ENCODE measurements at places on chromosomes 4 and X.

GRCh38 chrX:109875831-109876230 lies 127.1 kb upstream of the TMEM164 start:
- DNase-seq: no peak

- DNase-seq: no peak
Measured at GRCh38 chr4:14177987-14178386, 550.5 kb upstream of the BOD1L1 start.

- DNase-seq: no peak
Measured at GRCh38 chr4:41039317-41039716, 175.0 kb downstream of the APBB2 start.

- no peak for DNase-seq
Measured at GRCh38 chrX:47751670-47752069, 85.0 kb upstream of the ZNF81 start.

DNA sequence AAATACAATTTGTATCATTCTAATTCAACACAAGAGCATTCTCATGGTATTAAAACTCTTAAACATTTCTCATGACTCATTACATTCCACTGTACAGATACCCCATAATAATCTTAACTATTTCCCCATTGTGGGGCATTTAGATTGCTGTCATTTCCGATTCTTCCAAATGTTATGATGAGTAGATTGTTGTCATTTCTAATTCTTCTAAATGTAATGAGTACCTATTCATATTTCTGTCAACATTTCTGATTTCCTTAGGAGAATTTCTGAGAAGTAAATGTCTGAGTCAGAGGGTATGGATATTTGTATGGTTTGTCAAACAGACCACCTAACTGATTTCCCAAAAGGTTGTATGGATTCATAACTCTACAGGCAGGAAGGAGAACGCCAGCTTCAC lies 8.3 kb downstream of the S100G start:
- no peak for DNase-seq

GRCh38 chr4:38082424-38083385 lies 122.5 kb downstream of the PTTG2 start:
- DNase-seq: no peak

GRCh38 chrX:13689741-13690211 lies 848 bp downstream of the RAB9A start:
- DNase-seq: no peak

DNA sequence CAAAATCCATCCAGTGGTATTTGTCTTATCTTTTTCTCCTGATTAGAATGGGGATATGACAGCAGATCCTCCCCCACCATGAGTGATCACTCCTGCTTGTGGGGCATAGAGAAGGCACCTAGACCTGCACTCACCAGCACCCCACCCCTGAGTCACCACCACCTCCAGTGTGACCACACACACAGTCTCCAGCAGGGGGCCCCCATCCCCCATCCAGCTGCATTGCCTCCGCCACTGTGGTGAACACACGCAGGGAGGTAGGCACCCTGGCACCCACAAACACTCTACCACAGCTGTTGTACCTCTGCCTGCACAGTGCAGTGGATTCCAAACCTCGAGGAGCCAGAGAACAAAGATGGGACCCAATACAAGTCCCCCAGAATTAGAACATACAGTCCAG lies 9.0 kb upstream of the MAGEA8 start:
- no peak for DNase-seq

DNA sequence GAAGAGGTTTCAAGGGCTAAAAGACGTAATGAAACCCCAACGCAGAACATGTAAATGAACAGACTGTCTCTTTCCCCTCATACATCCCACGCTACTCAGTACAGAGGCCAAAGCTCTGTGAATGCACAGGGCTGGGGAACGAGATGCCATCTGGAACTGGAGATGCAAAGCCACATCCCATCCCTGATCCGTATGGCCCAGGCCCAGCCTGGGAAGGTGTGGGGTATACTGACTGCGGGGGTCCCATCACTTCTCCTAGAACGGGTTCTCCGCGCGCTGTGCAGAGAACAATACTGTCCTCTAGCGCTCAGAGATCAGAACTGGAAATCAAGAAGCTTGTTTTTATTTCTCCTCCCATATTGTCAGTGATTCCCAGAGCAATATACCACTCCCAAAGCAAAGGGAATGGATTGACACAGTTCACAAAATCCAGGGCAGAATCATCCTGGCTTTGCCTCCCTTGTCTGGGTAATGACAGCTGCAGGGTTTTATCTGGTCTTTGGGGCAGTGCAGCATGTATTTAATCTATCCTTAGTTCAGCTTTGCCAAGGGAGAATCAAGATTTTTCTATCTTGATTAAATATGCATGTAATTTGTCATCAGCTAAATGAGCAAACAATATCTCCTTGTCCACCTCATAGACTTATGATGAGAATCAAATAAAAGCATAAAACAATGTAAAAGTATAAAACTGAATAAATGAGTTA lies 47.3 kb upstream of the TLR3 start:
- DNase-seq: no peak

DNA sequence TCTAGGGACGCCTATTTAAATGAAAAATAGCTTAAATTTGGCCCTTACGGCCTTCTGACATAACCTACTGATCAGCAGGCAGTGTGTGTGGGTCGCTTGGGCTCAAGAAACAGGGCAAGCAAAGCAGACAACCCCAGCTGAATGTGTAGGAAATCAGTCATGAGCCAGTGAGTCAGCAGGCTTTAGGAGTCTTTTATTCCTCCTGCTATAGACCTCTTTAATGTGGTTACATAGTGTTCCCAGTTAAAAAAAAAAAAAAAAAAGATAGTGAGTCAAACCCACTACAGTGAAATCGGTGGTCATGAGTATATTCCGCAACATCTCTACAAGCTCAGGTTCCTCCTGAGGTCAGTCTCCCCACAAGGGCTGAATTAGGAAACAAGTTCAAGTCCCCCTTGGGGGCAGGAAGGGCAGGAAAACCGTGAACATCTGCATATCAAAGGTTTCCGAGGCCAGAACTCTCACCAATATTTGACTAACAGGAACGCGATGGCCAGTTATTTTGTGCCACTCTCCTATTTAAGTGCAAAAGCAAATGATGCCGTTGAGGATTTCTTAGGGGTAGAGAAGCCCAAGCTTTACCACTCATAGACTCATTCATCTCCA lies 32.7 kb downstream of the ACSL1 start:
- no peak for DNase-seq

DNA sequence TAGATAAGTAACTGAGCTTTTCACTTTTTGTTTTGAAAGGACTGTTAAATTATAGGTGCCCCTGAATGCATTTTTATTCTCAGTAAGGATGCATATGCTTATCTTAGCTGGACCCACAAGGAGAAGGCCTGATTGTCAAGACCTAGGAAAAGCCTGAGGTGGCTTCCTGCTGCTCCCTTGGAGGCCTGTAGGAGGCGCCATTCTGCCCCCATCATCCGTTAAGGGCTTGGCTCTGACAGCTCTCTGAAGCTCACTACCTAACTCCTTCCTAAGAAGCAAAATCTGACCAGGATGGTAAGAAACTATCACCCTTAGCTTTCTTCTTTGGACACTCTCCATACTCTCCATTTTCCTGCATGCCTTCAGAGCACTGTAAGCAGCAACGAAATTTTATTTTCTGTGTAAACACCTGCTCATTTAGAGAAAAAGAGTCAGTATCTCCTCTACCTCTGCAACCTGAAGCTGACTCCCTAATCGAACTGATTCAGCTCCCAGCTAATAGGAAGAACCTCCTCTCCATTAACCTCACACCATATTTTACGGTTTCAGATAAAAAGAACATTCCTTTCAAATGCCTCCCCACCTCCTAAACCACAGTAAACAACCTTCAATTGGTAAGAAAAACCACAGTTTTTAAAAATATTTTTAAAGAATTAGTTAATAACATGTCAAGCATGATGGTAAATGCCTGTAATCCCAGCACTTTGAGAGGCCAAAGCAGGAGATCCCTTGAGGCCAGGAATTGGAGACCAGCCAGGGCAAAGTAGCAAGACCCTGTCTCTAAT lies 73.4 kb upstream of the EDNRA start:
- no peak for DNase-seq

DNA sequence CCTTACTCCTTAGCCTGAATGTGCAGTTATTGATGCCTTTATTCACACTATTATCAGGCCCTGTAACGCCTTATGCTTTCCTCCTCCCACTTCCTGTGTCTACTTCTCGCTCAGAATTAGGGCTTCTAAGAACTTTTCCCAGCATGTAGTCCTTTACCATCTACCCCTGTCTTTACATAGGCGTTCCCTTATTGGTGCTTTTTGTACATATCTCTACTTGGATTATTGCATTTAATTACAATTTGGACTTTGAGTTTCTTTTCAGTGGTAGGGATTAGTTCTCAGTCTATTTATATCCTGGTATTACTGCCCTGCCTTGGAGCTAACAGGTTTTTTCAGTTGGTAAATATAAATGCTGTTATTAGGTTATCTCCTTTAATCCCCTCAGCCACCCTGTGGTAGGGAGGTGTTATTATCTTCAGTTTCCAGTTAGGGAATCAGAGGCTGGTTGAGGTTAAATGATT lies 84.0 kb downstream of the RBPJ start:
- no peak for DNase-seq

DNA sequence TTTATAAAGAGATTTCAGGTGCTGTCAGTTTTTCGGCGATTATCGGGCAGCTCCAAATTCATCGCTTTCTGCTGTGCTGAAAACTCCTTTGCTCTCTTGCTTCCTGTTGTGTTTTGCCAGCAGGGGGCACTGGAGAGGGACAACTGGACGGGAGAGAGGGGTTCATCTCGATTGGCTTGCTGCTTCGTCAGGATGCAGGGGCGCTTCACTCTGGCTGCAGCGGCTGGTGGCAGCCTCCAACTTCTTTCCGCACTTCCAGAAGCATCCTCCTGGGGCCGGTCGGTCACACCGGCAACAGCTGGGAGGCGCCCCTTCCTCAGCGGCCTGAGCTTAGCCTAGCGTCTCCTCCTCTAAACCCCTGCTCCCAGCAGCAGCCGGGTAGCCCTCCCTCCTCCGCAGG lies 29.5 kb downstream of the MSL3 start:
- no peak for DNase-seq

- DNase-seq: no peak
Measured at GRCh38 chrX:70001269-70001668, 48.5 kb downstream of the AWAT2 start.

DNA sequence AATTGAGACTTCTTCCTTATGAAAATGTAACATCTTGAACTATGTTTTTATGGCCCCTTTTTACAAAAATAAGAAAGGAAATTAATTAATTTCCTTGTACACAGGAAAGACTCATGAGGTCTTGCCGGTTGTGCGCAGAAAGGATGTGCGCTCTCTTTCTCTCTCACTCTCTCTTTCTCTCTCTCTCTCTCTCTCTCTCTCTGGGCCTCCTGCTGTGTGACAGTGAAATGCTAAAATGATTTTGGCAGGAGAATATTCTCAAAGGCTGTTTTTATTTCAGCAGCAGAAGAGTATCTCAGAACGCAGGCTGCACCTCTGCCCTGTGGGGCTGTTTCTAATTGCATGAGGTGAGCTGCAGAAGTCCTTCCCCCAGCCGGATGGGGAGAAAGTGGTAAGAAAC lies 349.0 kb downstream of the MID1IP1 start:
- DNase-seq: no peak

DNA sequence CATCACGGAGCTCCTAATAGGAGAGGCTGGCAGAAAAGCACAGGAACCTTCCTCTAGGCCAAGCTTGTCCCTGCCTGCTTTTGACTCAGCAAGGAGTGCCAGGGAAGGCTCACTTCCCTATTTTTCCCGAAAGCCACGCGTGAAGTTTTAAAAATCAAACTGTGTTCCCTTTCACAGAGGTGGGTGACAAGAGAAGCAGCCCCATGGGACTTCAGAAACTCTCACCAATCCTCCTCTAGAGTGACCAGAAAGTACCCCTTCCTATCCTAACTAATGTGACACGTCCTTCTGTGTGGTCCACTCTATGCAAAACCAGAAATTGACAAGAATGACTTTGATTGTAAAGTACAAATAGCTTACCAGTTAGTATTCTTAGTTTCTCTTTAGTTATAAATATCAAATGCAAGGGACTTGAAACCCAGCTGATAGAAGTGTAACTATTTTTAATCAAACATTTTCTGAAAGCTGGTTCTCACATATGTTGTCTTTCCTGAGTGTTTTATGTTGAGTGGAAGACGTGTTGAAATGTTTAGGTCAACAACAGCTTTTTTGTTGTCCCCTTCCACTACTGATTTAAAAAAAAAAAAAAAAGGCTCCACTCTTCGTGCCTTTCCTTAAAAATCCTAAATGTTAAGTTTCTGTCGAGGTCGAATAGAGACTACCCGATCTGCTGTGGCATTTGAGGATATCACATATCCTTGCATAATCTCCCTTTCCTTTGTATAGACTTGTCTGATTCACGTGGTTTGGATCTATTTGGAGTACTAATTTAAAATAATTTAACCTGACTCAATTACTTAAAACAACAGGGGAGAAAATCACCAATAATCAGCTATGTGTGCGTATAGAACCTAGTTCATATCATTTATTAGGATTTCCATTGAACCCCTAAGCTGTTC lies 42.1 kb downstream of the NFKB1 start:
- no peak for DNase-seq

DNA sequence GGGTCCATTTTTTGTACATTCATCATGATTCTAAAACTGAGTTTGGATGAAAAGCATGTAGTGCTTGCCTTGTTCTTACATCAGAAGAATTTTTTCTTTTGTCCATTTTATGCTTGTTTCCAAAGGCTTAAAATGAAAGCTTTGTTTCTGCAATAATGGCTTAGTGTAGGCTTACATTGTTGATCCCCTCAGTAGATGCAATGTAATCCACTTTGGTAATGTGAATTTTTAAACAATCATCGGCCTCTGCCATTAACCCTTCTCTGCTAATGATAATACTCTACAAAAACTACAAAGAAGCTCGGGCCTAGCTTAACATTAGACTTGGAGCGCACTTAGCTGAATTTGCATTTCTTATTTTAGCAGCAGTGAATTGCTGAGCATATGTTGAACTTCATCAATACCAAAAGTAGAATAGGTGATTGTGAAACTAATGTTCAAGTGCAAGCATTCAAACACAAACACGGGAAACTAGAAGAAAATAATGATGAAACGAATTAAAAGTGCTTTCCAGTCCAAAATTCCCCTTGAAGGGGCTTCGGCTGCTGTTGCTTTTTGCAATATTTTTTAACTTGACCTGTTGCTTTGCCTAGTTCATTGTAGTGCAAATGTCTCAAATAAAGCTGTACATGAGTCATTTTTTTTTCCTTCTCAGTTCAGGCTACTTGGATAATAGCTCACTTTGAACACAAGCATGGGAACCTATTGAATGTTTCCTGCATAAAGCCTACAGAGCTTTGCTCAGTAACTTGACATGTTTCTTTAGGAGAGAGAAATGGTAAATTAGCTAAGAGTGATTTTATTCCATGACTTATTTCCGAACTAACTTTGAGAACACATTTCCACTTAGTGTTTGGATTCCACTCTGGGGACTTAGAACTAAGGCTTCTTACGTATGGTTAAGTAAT lies 66.5 kb downstream of the SLIT2 start:
- DNase-seq: no peak

- DNase-seq: no peak
Measured at GRCh38 chr4:88734403-88734949, 36.8 kb upstream of the NAP1L5 start.

- DNase-seq: no peak
Measured at GRCh38 chr4:25861951-25862410, 807 bp downstream of the SEL1L3 start.

- no peak for DNase-seq
Measured at GRCh38 chr4:174154215-174154854, 129.1 kb downstream of the FBXO8 start.
